ENCODE measurements at places on chromosomes 5 and 9.

GRCh38 chr5:149450199-149450598, 71.1 kb upstream of the IL17B start:
- DNase-seq: no peak

- no peak for DNase-seq
Observed at GRCh38 chr9:1969898-1970297, 45.2 kb upstream of the SMARCA2 start.

DNA sequence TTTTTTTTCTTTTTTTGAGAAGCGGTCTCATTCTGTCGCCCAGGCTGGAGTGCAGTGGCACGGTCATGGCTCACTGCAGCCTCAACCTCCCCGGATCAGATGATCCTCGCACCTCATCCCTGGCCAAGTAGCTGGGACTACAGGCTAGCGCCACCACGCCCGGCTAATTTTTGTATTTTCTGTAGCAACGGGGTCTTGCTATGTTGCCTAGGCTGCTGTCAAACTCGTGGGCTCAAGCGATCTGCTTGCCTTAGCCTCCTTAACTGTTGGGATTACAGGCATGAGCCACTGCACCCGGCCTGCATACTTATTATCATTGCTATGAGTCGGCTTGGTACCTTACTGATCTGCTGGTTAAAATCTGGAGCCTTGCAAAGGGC, 790 bp upstream of the IARS1 start:
- DNase-seq: peak; percentile 30

- peak; percentile 60 for DNase-seq
Observed at GRCh38 chr5:142888469-142889085, 118.4 kb downstream of the ARHGAP26 start.

DNA sequence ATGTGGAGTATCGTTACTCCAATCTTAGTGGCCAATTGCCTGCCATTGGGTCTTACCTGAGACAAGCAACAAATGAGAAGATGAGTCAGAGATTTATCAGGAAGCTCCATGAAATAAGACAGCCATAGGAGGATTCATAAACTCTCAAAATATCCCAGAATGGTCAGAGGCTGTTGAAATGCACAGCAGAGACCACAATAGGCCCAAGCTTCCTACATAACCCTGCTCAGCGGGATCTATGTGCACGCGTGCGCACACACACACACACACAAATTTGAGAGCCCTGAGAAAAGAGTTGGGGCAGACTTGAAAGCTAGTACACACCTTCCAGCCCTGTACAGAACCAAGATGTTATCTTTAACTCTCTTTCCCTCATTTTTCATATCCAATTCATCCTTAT, 9.8 kb downstream of the UIMC1 start:
- no peak for DNase-seq

DNA sequence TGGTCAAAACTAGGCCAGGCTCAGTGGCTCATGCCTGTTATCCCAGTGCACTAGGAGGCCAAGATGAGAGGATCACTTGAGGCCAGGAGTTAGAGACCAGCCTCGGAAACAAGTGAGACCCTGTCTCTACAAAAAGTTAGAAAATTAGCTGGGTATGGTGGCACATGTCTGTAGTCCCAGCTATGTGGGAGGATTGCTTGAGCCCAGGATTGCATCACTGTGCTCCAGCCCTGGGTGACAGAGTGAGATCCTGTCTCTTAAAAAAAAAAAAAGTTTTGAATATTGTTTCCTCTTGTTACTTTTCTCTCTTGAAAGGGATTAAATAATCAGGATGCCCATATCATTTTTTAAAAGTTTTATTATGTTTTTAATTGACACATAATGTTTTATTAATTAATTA, 7.6 kb downstream of the ARHGEF37 start:
- DNase-seq: no peak

All from SK-N-DZ (cell line).